NCI-H187 treated with DMSO at 0.1 percent for 48 hours (cell line): ENCODE measurements at places on chromosomes 13 and 19.

DNA sequence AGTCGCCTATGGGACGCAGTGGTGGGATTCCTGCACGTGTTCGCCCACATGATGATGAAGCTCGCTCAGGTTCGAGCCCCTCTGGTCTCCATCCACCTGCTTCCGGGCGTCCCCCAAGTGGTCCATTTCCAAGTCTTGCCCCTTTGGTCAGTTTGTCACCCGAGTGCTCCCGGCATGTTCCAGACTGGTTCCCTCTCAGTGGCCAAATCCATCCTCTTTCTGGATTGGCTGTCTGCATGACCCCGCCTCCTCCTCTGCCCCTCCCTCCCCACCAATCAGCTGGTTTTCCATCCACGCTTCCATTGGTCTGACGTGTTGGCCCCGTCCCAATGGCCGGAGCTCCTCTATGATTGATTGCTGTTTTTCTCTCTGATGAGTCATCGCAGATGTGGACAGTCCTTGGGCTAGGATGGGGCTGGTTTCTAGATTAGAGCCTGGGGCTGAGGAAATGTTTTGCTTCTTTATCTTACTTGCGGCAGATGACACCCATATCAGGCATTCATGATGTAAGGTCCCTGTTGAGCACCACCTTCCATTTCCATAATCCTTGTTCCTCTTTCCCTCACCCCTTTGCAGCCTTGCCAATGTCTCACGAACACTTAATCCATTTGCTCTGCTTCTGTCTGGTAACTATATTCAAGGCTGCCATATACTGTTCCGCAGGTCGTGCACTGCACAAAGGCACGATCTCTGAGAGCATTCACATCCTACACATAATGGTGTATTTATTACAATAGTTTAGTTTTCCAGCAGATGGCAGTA, 73.8 kb downstream of the MAP4K1 start:
- DNase-seq, result no peak

DNA sequence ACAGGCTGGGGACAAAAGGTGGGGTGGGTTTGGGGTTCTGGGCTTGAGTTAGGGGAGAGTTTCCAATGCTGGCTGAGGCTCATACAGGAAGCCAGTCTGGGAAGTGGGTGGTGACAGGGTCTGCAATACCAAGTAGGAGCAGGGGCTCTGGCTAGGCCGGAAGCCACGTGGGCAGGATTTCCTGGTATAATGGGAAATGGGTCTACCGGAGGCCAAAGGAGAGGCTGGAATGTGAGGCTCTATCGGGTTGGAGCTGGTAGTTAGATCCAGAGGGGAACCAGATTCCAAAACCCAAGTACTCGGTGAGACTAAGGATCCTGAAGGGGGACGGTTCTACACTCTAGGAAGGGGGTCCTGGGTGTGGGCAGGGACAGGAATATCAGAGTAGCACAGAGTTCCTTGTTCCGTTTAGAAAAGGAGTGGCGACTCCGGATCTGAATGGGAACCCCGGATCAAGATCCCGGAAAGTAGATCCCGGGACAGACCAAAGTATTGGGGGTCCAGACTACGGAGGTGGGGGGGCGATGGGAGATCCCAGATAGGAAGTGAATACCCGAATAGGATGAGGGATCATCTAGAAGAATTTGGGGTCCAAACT, 802 bp downstream of the CDC37 start:
- no peak for DNase-seq

GRCh38 chr13:66840621-66841020, 389.5 kb downstream of the PCDH9 start:
- DNase-seq, result no peak

GRCh38 chr19:34181111-34181864, 9.0 kb downstream of the LSM14A start:
- DNase-seq, result no peak
